PC-3 (cell line): ENCODE measurements at places on chromosomes 1 and 21. TPM values are rescaled to one million over a fixed set of nuclear protein-coding genes. Genes with fewer than 3 reads are reported as not detected.

DNA sequence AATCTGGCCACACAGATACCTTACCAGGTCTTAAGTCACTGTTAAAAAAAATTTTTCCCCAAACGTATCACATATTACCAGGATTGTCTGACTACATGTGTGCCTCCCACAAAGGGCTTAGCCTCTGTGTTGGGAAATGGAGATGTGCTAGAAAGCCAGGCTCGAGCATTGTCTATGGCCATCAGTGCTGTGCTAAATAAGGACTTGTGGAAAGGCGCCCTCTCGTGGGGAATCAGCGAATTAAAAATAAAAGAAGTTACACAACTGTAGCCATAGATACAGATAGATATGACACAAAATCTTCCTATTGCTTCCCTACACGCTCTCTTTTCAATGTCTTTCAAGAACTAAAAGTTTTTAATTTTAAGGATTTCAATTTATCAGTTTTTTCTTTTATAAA, 47.5 kb upstream of the CRNN start:
- H3K27ac ChIP-seq, result no peak overlapping the region
- no peak overlapping the region for H3K4me3 ChIP-seq
- no peaks in the 10 kb centered on the region for H3K4me1 ChIP-seq
- DNase-seq, result peak; percentile 78

Gene CACNA1S
- total RNA-seq, result not detected in 2 replicates

Gene TNFRSF8
- total RNA-seq, result 0.12 TPM in 1 of 2 replicates, not detected in the other

- no peak for DNase-seq
- H3K36me3 ChIP-seq, result no peaks in the 10 kb centered on the region
- H3K4me1 ChIP-seq, result peaks cover 23% of the 10 kb centered on the region
- peaks cover 52% of the 10 kb centered on the region for H3K27me3 ChIP-seq
- no peak overlapping the region for H3K27ac ChIP-seq
These were observed 91.7 kb downstream of the RHOU start for GRCh38 chr1:228827019-228827418.

DNA sequence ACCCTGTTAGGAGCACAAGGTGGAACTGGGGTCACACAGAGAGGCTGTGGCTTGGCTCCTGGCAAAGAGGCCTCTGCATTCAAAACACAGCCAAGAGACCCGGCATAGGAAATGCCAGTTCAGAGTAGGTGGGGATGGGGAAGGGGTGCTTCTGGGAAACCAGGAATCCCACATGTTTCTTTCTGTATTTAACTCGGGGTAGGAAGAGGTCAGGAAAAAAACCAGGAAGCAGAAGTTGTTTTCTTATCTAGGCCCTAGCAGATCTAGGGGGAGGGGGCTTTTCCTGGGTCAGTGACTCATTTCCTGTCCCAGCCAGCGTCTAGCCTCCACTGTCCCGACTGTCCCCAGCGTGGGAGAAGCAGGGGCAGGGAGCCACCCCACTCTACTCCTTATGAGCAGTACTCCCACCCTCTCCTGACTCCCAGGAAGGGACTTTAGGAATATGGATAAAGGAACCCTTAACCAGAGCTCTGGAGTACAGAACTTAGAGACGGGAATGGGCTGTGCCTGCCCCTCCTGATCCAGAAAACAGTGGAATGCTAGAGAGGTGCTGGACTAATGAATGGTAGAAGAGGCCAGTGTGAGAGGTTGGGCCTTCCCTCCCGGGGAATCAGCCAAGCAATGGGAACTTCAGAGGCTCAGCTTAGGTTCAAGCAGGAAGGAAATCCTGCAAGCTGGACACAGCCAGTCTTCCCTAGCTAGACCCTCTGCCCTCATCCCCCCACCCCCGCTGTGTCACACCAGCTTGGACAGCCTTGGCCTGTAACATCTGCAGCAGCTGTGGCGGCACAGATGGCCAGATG, 5.7 kb downstream of the FHL3 start:
- H3K27ac ChIP-seq, result peak overlapping the region; percentile 52
- H3K4me3 ChIP-seq, result no peak overlapping the region
- H3K4me1 ChIP-seq, result peaks cover 34% of the 10 kb centered on the region

- H3K27ac ChIP-seq, result peak overlapping the region; percentile 78
- H3K4me3 ChIP-seq, result no peak overlapping the region
- peak; percentile 35 for DNase-seq
- H3K4me1 ChIP-seq, result peaks cover 25% of the 10 kb centered on the region
- no peaks in the 10 kb centered on the region for H3K36me3 ChIP-seq
These were observed 5.8 kb upstream of the LAMC2 start for GRCh38 chr1:183180218-183180617.

Gene PSMA5
- total RNA-seq, result 84.1 and 86.9 TPM in 2 replicates

- H3K4me3 ChIP-seq, result no peak overlapping the region
- H3K27me3 ChIP-seq, result no peaks in the 10 kb centered on the region
- DNase-seq, result no peak
- H3K4me1 ChIP-seq, result no peaks in the 10 kb centered on the region
- H3K27ac ChIP-seq, result no peak overlapping the region
These were observed 60.5 kb downstream of the ERI3 start for GRCh38 chr1:44294588-44295007.

- no peaks in the 10 kb centered on the region for H3K36me3 ChIP-seq
- H3K4me1 ChIP-seq, result peaks cover 22% of the 10 kb centered on the region
- peak; percentile 80 for DNase-seq
- H3K27ac ChIP-seq, result peak overlapping the region; percentile 66
- no peak overlapping the region for H3K4me3 ChIP-seq
These were observed 19.5 kb downstream of the KIF17 start for GRCh38 chr1:20698195-20698910.

DNA sequence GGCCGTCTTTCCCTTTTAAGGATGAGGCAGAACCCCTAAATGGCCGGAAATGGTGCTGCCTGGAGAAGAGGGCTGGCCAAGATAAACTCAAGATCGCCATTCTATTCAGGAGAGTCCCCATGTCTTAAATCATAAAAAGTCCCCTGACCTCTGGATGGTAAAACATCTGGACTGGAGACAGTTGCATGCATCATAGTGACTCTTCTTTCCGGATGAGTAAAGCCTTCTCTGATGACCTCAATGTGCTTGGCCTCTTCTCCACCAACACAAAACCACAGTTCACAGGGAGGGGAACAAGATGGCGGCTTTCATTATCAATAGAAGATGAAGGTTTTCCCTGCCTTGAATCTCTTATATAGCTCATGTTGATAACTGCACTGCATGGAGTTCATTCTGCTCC, 27.5 kb upstream of the H6PD start:
- no peaks in the 10 kb centered on the region for H3K36me3 ChIP-seq
- peaks cover 10% of the 10 kb centered on the region; the same call in 1 of the 2 replicates for H3K4me1 ChIP-seq

Gene PTCH2
- 0.12 TPM in 1 of 2 replicates, not detected in the other for total RNA-seq
